Astrocyte of the cerebellum (primary cell): ENCODE measurements at places on chromosomes 12 and 14.

DNA sequence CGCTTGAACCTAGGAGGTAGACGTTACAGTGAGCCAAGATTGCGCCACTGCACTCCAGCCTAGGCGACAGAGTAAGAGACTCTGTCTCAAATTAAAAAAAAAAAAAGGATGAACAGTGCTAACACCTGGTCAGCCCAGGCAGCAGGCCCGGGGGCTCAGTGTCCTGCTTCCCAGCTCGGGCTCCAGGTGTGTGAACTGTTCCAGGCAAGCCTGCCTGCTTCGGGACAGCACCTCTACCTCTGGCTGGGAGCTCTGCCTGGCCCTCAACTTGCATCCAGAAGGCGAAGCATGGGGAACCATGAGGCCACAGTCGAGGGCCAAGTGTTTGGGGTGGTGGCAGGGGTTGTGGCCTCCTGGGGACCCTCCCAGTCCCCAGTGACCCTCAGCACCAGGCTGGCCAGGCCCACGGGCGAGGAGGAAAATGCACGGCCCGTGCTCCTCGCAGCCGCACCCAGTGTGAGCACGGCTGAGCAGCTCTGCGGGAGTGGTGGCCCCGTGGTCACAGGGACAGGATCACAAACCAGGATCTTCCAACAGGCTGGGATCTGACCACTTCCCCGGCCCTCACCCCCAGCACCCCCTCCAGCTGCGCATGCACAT lies 15.5 kb downstream of the CDCA4 start:
- DNase-seq: no peak

GRCh38 chr12:66270613-66271012 lies 31.7 kb upstream of the HELB start:
- no peak for DNase-seq

GRCh38 chr12:118448341-118448740 lies 72.0 kb downstream of the SUDS3 start:
- no peak for DNase-seq

DNA sequence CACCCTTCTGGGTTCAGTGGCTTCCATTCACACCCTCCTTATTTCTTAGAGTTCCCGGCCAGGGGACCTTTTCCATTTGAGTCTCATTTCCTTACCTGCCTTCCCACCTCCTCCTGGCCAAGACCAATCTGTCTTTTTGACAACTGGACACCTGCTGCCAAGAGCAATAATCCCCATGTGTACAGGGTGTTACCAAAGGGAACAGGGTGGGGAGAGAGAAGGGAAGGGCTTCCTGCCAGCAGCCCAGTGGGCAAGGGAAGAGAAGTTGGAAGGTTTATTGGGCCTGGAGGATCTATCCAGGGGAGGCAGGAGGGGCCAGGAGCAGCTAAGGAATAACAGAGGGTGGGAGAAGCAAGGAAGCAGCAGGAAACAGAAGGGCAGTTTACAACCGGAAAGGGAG lies 346.2 kb downstream of the C12orf75 start:
- DNase-seq: no peak

DNA sequence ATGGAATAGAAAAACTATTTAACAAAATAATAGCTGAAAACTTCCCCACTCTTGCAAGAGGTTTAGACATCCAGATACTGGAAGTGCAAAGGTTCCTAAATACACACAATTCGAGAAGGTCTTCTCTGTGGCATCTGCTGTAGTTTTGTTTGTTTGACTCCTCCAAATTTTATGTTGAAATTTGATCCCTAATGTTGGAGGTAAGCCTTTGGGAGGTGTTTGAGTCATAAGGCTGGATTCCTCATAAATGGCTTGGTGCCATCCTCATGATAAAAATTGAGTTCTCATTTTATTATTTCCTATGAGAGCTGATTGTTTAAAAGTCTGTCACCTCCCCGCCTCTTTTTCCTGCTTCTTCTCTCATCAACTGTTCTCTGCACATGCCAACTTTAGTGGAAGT lies 182.7 kb downstream of the MYRFL start:
- no peak for DNase-seq

GRCh38 chr12:102953221-102953620 lies 4.3 kb upstream of the ASCL1 start:
- DNase-seq: no peak

DNA sequence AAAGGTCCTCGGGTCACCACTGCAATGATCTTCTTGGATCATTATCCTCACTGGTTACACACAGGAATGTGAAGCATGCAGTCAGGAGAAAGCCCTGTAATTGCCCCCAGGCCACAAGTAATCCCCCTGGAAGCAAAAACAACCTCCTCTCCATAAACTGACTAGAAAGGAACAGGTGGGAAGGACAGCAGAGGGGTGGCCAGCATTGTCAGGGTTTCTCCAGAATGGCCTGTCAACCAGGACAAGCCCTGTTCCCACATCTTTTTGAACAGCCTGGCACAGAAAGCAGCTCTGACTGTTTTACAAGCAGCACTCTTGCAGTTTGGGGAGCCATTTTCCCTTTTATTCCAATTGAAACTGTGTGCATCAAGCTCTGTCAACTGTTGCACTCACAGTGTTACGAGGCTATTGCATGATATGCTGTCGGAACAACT lies 36.1 kb downstream of the TMCC3 start:
- no peak for DNase-seq

DNA sequence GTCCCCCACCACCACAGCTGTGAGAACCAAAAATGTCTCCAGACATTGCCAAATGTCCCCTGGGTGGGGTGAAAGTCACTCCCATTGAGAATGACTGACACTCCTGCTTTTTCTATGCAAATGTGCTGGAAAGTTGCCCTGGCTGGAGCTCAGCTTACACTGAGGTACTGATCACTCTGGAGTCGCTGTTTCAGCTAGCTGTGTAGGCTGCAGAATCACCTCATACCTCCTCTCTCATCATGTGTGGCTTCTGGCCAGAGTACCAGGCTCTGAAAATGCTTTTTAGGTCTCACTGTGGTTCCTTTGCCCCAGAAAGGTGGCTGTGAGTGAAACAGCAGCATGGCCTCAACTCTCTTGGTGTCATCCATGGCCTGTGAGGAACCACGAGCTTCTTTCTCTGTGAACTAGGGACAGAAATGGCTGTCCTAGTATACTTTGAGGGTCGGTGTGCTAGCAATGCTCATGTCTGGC lies 414.4 kb downstream of the DPF3 start:
- peak; percentile 27 for DNase-seq

DNA sequence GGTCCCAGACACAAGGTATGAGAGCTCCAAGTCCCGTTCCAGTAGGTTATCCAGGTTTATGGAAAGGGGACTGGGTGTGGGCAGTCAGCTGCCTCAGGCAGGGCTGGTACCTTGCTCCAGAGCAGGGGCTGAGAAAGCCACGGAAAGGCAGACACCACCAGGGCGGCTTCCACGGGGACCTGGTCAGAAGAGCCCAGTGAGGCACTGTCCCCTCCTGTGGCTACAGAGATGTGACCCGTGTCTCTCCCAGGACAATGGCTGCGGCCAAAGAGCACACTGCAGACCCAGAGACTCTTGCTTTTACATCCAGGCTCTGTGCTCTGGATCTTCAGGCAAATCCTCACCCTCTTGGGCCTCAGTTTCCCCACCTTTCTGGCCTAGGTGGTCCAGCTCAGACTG lies 8.8 kb downstream of the SERPINA4 start:
- no peak for DNase-seq

DNA sequence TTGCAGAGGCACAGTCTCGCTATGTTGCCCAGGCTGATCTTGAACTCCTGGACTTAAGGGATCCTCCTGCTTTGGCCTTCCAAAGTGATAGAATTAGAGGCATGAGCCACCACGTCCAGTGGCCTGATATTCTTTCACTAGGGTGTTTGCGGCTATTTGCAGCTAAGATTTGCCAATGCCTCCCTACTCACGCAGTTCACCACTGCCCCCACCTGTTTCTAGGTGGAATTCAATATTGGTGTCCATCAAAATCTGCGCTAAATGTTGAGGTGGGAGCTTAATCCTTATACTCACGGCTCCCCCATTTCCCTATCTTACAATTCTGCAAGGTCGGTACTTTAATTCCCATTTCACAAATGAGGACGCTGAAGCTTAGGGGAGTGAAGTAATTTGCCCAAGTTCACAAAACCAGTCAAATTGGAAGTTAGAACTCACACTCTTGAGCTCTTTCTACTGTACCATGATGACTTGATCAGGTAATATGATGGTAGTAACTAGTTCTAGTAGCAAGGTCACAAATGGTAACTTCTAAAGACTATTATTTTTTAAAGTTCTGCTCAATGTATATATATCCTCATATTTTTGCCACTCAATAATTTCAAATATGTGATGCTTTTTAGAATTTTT lies 22.1 kb upstream of the LRRC9 start:
- DNase-seq: peak; percentile 46

DNA sequence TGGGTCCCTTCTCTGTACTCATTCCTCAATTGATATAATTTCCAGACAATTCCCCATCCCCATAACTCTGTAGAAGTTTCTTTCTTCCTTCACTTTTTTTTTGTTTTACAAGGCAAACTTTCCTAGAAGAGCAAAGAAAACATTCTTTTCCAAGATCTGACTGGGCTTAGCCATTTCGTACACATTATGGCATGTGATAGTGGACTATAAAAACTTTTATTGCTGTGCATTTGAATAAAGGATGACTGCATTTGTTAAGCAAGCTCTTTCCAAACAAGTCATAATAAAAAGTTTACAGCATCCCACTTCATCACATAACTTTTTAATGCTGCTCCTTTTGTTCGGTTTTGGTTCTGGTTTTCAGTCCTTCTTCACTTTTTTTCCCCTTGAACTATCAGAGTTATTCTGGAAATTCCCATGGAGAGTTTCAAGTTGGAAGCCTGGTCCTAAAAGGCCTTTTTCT lies 231.0 kb upstream of the HMGA2 start:
- DNase-seq: no peak

DNA sequence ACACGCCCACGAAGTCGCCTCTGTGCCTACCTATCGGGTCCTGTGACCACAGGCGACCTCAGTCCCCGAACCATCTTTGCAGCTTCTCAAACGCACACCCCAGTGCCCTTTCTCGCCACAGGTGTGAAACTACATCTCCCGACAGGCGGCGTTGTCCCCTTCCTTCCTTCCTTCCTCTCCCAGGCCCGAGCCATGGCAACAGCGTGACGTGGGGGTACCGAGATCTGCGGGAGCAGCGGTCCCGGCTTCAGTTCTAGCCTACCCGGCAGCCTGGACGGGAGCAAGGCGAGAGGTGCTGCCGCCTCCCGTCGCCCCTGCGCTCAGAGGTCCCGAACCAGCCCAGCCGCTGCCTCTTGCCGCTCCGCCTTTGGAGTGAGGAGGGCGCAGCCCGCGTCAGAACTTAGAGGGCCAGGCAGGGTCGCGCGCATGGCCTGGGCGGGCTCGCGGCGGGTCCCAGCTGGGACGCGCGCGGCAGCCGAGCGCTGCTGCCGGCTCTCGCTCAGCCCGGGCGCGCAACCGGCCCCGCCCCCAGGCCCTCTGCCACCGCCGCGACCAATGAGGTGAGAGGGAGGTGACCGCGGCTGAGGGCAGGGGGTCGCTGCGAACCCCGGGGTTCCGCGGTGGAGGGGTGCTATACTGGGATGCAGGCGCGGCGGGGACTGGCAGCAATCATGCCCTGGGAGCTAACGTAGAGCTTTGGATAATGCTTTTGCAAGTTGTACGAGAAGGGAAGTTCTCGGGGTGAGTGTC lies at the start of gene COQ10A:
Gene COQ10A, plus strand, starts transcription at position 250 of the 750 bp plus-strand sequence. Its CDS starts 177 bp downstream, at position 427.
- peak; percentile 57 for DNase-seq

DNA sequence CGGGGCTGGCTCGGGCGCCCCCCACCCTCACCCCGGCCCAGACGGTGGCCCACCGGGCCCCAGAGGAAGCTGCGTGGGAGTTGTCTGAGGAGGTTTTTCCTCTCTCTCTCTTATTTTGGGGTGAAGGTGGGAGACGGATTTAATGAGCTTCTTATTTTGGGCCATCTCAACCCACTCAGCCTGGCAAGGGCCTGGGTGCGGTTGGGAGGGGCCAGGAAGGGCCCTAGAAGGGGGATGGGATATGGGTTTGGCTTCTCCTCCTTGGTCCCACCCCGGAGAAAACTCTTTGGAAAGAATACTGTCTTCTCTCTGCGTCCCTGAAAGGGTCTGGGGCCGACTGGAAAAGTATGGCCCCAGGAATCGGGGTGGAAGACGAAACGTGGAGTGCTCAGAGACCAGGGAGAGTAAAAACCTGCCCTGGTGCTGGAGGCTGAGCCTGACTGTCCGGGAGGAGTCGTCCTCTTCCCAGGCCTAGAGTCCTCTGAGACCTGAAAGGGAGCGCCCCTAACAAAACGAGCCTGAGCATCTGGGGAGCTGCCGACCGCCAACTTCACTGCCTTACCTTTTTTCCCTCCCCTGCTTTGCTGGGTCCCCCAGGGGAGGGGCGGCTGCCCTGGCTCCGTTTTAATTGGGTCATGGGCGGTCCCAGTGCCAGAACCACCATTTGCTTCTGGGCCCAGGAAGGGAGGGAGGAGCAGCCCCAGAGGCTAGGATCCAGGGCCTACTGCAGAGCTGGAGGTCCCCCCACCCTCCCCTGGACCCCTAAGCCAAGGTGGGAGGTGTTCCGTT lies 1.6 kb downstream of the MMP14 start:
- DNase-seq: no peak

GRCh38 chr12:2336409-2336829 lies 283.6 kb downstream of the CACNA1C start:
- DNase-seq: peak; percentile 87

DNA sequence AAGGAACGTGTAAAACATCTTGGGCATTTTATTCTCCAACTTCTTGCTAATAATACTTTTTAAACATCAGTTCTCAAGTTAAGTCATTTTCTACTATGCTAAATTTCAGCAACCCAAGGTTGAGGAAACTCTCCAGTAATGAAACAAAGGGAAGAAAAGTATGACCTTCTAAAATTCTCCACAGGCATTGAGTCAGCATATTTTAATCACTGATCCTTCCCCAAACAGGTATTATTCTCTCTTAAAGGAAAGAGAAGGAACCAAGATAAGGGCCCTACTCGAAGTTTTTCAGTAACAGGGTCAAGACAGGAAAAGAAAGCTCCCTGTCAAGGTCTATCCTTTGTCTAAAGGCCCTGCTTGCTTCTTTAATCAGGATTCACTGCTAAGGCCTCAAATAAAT lies 3.0 kb downstream of the KICS2 start:
- no peak for DNase-seq

DNA sequence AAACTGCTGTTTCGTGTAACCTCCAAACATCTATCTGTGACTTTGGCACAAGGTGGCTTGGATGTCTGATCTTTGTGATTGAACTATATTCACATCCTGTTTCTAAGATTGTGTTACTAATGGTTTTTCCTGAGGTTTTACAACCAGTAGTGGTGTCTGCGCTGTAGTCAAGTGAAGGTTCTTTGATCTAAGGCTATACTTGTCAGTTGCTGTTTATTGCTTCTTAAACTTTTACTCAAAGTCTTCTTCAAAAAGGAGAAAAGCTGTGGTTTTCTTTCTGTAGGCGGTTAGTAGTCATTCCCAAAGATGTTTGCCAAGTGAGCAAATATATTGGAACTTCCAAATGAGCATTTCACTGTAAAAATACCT lies 12.3 kb upstream of the CALM1 start:
- DNase-seq: no peak

DNA sequence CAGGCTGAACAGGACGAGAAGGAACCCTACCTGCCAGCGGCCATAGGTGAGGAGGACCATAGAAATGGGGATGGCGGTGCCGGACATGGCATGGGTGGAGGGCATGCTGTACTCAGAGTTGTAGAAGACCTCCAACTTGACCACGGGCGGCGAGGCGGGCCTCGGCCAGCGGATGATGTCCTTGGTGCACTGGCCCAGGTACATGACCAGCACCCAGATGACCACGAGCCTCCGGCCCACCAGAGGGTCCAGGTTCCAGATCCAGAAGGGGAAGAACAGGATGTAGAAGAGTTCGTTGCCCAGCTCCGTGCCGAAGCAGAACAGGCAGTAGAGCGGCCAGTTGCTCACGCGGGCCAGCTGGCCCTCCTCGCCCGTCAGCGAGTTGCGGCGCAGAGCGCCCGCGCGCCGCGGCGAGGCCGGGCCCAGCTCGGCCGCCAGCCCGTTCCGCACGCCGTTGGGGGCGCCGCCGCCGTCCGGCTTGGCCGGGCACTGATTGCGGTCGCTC lies 582 bp downstream of the SGPP1 start:
- DNase-seq: no peak
